Caco-2 (cell line): ENCODE measurements at places on chromosomes 4 and X.

DNA sequence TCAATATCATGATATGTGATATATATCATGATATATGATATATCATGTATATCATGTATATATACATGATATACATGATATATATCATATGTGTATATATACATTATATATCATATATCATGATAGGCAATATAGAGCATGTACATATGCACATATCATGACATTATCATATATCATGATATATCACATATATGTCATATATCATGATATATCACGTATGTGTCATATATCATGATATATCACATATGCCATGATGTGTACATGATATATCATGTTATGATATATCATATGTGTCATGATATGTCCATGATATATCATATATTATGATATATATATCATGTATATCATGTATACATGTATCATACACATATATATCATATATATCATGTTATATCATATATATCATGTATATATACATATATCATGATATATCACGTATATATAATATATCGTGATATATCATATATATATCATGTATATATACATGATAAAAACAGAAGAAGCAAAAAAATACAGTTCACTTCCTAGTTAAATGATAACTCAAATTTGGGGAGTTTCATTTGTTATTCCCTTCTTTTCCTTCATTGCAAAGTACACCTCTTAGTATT is 670.1 kb upstream of the EPHA5 start:
- DNase-seq = no peak

GRCh38 chr4:144757969-144758368 is 112.0 kb downstream of the HHIP start:
- DNase-seq = no peak

DNA sequence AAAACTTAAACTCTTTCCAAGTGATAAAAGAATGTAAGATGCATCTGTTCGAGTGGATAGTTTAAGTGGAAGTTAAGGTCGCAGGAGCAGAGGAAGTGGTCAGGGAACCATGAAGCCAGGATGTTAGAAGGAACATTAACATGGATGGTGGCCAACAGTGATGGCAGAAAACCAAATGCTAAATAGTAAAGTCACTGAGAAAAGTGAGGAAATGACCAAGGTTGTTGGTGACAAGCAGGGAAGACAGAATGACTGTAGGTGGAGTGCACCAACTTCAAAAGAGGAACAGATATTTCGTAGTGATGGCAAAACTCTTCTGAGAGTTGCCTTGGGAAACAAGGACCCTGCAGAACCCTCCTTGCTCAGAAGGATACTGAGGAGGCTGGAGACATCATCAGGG is 226.2 kb downstream of the PALLD start:
- no peak for DNase-seq

GRCh38 chr4:183244019-183244418 is 76.1 kb downstream of the CLDN22 start:
- DNase-seq = no peak

GRCh38 chr4:123671636-123672404 is 275.2 kb downstream of the SPRY1 start:
- DNase-seq = no peak

DNA sequence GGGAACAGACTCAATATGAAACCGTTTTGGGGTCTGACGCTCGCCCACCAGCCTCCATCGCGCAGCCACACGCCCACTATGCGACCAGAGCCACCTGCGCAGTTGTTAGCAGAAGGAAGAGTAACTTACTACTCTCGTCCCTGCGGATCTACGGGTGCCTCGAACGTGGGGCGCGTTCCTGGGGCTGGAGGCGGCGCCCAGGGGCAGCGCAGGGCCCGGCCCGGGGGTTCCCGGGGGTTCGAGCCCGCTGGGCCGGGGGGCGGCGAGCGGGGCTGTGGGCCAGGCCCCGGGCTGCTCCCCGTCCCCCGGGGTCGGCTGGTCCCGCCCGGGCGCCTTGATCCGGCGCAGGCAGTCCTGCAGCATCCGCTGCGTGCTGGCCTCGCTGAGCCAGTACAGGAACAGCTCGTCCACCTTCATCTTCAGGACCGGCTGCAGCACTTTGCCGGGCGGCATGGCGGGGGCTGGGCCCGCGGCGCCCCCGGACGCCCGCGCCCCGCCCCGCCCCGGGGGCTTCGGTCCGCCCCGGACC is 404 bp downstream of the PPP2R3B start:
- no peak for DNase-seq

GRCh38 chr4:149549911-149550310 is 265.7 kb downstream of the IQCM start:
- peak; percentile 31 for DNase-seq

- DNase-seq = no peak
These were observed 70.5 kb upstream of the COX18 start for GRCh38 chr4:73139991-73140390.

- no peak for DNase-seq
These were observed 38.5 kb downstream of the LRP2BP start for GRCh38 chr4:185357211-185357610.

DNA sequence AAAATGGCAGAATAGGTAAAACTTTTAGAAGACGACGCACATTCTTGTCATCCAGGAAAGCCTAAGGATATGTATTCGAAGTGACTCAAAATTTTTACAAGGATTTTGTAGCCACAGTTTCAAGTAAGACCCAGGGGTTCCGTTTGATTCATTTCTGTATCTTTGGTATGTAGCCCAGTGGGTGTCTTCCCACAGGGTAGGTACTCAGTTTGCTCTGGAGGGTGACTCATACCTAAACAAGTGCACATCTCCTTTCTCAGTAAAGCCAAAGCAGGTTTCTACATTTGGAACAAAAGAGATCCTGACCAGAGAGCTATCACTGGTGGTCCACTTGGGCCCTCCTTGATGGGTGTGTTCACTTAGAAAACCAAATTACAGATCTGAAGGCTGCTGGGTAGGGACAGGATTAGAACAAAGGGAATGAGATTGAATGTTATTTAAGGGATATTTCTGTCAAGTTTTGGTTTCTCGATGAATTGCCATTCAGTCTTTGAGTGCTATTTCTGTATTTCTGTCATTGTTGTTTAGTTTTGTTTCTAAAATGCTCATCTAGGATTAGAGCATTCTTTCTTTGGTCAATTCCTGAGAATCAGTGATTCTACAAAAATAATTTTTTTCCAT is 56.1 kb downstream of the PLS3 start:
- no peak for DNase-seq

DNA sequence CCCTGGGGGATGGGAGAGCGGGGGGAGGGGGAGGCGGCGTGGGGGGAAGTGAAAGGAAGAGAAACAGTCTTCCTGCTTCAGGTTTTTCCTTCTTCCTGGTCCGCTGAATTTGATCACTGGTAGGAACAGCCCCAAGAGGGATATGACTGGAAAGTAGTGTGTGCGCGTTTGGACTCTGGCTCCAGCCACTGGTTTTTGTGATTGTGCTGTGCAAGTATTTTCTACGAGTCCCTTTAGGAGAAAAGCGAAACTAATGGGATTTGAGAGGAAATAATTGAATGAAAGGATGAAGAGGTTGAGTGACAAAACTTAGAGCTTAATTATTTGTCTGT is 836 bp downstream of the PRRG1 start:
- no peak for DNase-seq

- no peak for DNase-seq
These were observed 1.1 kb downstream of the FHL1 start for GRCh38 chrX:136148391-136148790.

GRCh38 chr4:120857312-120857711 is 65.2 kb downstream of the PRDM5 start:
- no peak for DNase-seq

DNA sequence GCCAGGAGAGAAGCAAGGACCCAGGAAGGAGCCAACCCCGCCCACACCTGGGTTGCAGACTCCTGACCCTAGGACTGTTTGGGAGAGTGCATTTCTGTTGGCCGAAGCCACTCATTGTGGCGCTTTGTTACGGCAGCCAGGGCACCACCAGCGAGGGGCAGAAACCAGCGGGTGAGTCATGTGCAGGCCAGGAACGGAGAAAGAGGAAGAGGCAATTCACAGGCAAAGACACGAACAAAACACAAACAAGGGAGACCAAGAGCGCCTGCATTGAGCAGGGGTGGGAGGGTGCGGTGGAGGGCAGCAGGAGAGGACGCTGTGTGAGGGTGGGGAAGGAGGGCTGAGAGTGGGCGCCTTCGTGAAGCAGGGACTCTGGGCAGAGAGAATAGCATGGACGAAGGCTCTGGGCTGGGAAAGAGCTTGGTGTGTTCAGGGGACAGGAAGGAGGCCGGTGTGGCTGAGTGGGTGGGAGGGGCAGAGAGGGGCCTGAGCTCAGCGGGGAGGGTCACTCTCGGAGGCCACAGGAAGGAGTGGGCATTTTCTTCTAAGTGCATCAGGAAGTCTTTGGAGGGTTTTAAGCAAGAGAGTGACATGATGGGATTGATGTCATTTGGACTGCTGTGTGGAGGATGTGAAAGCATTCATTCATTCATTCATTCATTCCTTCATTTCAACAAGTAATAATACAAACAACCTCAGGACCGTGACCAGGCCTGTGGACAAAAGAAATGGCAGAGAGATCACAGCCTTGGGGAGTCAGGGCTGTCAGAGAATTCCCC is 12.2 kb upstream of the WFS1 start:
- no peak for DNase-seq

DNA sequence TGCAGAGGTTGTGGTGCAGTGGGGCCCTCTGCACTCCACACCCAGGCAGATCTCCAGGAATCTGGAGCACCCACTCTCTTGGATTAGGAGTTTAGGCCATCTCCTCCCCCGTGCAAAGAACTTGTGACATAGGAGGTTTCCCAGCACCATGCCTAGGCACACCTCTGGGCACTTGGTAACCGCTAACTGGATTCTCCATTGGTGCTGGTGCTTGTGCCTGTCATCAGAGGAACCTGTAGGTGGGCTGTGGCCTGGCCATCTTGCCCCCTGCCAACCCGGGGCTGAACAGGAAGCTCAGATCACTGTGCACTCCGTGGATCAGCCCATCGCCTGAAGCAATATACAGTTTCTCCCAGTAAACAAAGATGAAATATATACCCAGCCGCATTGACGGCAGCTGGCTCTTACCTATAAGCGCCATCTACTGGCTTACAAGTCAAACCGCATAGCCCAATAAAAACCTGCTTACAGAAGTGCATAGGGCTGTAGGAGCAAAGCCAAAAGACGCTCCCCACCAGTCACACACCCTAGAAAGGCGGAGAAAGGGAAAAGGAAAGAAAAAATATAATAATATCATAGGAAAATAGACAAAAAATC is 19.1 kb upstream of the TEX13B start:
- peak; percentile 24 for DNase-seq

- DNase-seq = no peak
These were observed 1.1 kb upstream of the SORBS2 start for GRCh38 chr4:185813133-185813532.

GRCh38 chr4:20552004-20552403 is 148.3 kb upstream of the PACRGL start:
- no peak for DNase-seq

- DNase-seq = no peak
These were observed 53.9 kb upstream of the RPS6KA3 start for GRCh38 chrX:20320461-20321159.

- no peak for DNase-seq
These were observed 61.8 kb downstream of the LRRC66 start for GRCh38 chr4:51958199-51958968.

GRCh38 chr4:145583191-145584055 is 35.8 kb upstream of the MMAA start:
- no peak for DNase-seq

DNA sequence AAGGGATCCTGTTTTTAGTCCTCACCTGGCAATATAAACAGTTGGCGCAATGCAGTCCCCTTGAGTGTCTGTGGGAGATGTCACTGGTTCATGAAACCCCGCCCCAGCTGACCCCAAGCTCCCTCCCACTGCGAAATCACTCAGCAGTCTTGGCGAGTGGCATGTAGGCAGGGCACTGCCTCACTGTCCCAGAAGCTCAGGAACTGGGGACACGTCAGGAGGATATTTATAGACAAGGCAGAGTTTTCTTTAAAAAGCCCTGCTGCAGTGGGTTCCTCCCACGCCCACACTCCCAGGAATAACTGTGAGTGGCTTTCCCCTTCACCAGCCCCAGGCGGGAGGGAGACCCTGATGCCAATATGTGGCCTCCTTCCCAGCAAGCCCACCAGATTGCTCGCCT is 44.3 kb upstream of the PPP2R2C start:
- no peak for DNase-seq

DNA sequence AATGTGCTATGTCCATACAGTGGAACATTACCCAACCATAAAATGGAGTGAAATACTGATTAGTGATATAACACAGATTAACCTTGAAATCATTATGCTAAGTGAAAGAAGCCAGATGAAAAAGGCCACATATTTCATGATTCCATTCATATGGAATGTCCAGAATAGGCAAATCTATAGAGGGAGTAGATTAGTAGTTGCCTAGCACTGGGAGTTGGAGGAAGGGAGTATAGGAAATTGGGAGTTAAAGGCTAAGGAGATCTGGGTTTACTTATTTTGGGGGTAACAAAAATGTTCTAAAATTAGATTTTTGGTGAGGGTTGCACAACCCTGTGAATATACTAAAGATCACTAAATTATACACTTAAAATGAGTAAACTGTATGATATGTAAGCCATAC is 26.8 kb downstream of the ENOX2 start:
- no peak for DNase-seq

DNA sequence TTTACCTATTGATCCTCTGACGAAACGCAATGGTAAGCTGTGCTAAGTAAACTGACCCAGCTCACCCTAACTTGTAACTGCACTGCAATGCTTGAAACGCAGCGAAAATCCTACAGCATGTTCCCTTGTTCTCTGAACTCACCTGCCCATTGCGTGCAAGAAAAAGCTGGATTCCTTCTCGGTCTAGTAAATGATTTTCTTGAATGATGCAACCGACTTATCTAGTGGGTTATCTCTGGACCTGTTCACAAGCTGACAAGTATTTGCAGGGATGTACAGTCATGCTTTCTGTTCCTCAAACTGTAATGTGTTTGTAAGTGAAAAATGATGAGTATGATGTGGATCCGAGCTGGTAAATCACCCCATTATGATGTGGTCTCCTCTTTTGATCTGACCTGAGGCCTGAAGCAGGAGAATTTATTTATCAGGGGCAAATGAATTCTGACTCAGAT is 140.1 kb downstream of the BTC start:
- peak; percentile 93 for DNase-seq

GRCh38 chr4:12579172-12579571 is 905.0 kb downstream of the RAB28 start:
- no peak for DNase-seq
